ENCODE measurements at places on chromosomes 13 and 19.

DNA sequence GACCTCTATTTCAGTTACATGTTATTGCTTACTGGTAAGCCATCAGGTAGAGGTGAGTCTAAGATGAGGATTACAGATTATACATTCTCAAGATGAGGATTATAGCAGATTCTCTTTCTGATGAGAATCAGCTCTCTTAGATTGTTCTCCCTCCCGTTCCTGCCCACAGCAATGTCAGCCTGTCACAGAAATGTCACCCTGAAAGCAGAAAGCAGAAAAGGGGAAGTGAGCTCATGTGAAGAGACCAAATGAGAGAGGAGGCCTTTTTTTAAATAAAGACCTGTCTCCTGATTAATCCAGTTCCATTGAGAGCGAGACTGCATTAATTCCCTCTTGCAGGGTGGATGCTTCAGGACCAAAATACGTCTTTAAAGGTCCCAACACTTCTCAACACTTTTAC lies 445.6 kb downstream of the KCTD12 start:
- no peak for DNase-seq

- no peak for DNase-seq
Measured at GRCh38 chr13:80149736-80150135, 191.2 kb downstream of the SPRY2 start.

GRCh38 chr13:44368062-44368591 lies 5.5 kb upstream of the SERP2 start:
- DNase-seq = no peak

- DNase-seq = no peak
Measured at GRCh38 chr13:59842507-59842906, 321.2 kb downstream of the DIAPH3 start.

- no peak for DNase-seq
Measured at GRCh38 chr13:76849493-76849892, 36.7 kb downstream of the KCTD12 start.

DNA sequence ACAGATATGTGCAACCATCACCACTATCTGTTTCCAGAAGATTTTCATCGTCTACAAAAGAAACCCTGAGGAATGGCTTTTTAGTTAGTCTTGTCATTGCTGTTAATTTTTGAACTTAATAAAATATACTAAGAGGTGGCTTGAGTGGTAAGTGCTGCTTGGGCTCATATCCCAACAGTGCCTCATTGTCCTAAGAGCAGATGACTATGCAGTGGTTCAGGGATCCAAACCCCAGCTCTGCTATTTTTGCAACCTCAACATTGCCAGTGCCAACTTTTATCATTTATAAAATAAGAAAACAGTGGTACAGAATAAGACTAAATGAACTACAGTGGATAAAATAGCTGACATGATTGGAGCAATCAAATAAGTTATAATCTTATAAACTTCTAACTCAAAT lies 123.2 kb upstream of the SLC7A1 start:
- no peak for DNase-seq

- DNase-seq = no peak
Measured at GRCh38 chr19:9531933-9532332, 6.5 kb downstream of the ZNF426 start.

GRCh38 chr19:30966486-30966885 lies 382.8 kb downstream of the TSHZ3 start:
- no peak for DNase-seq

- DNase-seq = no peak
Measured at GRCh38 chr19:47509170-47509847, 5.6 kb downstream of the NAPA start.

DNA sequence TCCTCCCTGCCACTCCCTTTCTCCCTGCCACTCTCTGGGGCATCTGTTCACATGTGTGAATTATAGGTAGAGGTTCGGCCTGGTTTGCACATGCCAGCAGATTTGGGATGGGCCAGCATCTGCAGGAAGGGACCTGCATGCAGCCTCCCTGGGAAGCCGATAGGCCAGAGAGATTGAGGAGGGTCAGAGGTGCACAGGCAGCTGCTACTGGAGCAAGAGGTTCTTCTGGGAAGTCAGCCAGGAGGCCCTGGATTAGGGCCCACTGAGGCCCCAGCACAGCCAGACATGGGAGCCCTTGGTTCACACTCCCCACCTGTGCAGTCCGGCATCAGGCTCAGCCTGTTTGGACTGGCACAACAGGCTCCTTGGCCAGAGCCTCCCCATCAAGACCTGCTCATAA lies 12.1 kb downstream of the TUBA3C start:
- DNase-seq = no peak

DNA sequence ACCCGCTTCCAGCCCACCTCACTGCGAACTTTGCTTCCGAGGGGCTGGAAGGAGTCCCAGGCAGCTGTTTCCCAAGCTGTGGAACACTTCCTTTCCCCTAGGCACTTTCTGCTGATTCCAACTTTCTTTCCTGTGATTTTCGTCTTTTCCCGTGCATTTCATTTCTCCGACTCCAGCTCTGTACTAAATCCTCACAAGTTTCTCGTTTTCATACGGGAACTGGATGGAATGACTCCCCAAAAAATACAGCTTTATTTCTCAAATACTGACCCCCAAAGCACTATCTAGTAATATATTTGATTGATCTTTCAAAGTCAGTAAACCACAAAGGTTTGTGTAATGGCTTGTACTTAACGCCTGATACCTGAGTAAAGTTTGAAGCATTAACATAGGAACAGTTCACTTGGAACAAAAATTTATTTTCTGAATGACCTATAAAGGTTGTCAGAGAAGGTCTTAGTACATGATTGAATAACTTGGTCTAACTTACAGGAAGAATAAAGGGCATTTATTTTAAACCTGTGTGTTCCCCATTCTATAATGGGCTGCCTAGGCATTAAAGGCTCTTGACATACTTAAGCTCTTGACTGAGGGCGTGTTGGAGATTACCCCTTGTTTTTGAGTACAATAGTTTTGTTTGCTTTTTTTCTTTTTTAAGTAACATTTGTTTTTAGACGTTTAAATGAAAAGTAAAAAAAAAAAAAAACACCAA lies 1.3 kb upstream of the PCDH9 start:
- no peak for DNase-seq

GRCh38 chr19:46271481-46272197 lies 25.2 kb upstream of the HIF3A start:
- no peak for DNase-seq

DNA sequence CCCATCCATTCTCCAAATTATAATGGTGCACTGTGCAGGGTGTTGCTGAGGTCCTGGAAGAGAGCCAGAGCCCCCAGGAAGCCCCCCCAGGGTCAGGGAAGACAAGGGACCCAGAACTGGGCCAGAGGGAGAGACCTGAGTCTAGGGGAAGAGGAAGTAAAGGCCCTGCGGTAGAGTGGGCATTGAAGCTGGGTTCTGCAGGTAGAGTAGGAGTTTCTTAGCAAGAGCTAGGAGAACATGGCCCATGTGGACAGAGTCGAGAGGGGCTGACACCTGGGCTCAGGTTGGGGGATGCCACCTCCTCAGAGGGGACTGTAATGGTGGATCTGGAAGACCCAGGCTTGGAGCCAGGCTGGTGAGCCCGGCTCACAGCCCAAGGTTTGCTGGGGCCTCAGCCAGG lies 17.0 kb upstream of the ONECUT3 start:
- DNase-seq = no peak

DNA sequence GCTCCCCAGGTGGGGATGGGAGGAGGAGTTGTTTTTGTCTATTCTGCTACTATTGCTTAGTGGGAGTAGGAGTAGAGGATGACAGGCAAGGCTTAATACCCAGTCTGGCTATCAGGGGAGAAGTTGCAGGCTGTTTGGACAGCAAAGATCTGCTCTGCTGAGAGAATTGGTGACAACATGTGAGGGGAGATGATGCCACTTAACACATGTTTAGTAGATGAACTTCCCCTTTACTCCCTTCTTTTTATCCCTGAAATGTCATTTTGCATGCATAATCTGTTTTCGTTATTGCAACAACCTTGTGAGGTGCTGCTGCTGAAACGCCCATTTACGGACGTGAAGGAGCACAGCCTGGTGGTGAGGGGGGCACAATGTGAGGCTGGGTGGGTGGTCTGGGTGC lies 3.0 kb upstream of the CYP4F12 start:
- DNase-seq = no peak

DNA sequence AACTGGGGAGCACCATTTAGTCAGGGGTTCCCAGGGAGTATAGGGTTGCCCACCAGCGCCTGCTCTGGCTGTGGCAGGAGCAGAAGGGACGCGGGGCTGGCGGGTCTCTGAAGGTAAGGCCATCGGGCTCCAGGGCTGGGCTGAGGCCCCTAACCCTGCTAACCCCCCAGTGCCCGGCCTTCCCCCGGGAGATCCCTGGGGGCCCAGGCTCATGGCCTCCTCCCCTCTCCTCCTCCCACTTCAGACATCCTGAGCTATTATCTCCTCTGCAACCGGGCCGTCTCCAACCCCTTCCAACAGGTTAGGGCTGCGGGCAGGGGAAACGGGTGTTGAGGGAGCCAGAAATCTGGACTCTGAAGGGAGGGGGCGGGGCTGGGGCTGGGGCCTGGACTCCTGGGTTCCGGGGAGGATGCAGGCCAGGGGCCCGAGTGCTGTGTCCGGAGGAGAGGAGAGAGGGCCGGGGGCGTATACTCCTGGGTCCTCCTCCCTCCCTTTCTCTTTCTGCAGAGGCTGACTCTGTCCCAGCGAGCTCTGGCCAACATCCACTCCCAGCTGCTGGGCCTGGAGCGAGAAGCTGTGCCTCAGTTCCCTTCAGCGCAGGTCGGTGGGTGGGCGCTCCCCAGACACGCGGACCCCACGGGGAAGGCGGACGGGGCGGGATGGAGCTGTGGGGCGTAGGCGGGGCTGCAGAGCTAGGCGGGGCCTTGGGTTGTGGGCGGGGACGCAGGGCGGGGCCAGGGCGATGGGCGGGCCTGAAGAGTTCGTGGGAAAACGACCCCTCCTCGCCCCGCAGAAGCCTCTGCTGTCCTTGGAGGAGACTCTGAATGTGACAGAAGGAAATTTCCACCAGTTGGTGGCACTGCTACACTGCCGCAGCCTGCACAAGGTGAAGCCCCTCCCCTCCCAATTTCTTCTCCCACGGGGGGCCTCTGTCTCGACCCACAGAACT lies 15.3 kb downstream of the TTYH1 start:
- DNase-seq = peak; percentile 18

DNA sequence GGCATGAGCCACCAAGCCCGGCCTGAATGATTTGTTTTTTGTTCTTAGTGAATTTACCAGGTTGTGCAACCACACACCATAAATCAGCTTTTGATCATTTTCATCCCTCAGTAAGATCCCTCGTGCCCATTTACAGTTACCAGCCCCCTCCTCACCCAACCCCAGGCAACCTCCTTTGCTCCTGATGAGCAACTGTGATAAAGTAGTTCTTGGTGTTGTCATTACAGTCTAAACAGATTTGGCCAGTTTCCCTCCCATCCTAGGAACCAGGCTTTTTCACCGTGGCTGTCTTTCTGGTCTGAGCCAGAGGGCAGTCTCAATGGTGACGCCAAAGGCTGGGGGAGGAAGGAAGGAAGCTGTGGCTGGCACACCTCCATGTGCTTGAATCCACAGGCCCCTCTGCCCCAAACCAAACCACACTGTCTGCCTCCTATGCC lies 61.2 kb upstream of the WDFY2 start:
- DNase-seq = peak; percentile 7

- no peak for DNase-seq
Measured at GRCh38 chr13:108985166-108985565, 355.8 kb downstream of the MYO16 start.

DNA sequence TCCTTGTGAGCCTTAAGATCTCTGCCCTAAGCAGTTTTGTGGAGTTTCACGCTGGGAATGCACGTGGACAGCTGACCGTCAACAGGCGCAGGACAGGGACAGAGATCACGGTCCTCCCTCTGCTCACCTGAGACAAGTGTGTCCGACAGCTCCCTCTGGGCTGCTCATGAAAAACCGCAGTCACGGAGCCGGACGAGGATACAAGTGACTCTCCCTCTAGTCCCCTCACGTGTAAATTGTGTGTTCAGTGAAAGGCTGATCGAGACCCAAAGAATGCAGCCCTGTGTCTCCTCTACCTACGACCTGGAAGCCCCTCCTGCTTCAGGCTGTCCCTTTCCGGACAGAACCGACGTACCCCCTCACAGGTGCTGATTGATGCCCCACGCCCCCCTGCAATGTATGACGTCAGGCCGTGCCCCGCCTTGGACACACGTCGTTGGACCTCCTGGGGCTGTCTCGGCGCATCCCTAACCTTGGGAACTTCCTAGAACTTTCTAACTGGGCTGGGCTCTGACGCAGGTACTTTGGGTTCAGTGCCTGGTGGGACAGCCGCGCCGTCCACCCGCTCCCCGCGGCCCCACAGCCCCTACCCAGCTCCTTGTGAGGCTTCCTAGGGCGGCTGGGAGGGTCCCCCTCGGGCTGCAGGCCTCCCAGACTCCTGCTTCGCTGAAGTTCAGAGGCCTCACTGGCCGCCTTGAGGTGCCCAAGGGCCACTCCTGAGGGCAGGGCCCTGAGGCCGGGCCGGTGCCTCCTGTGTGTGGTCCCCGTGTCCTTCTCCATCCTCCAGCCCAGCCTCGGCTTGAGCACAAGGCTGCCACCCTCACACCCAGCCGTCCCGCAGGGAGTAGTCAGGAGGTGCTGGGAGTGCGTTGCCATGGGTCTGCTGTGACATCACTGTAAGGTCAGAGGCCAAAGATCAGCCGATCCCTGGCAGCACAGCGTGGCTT lies at the start of gene C13orf46:
TSS of gene C13orf46 (minus strand) at position 859 of the 947 bp plus-strand sequence. CDS start at position 780, 79 bp downstream.
- DNase-seq = no peak

DNA sequence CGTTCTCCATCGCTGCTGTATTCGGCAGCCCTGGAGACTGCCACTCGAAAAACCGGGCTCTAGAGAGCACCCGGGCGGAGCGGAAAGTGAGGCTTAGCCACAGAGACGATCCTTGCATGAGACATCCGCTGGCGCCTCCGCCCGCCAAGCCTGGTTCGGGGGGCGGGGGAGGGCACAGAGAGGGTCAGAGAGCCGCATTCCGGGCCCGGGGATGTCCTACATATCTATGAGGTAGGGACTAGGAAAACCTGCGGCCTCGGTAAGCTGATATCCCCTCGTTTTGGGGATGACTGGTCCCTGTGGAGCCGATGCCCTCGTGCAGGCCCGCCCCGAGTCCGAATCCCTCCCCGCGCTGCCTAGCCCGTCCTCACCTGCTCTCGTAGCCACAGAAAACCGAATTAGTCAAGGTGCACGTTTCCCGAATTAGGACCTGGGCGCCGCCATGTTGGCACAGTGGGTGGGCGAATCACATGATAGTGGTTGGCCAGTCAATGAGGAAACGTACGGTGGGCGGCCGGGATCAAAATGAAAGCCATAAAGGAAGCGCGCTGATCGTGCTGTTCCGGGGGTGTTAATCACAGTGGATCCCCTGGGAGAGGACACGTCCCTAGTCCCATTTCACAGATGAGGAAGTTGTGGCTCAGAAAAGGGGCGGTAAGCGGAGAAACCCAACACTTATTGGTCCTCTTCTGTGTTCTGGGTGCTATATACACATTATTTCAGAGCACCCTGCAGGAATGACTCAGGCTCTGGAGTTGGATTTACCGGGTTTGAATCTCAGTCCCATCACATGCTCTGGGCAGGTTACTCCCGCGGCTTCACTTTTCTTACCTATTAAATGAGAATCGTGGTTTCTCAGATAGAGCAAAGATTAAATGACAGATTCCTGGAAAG lies at the start of gene TRMT1:
TSS of gene TRMT1 (minus strand) at position 459 of the 894 bp plus-strand sequence. CDS start at position 118, 341 bp downstream.
- peak; percentile 77 for DNase-seq

- no peak for DNase-seq
Measured at GRCh38 chr13:37192956-37193355, 87.5 kb upstream of the CSNK1A1L start.
